ENCODE measurements at places on chromosomes 11 and 22. TPM values are rescaled to one million over a fixed set of nuclear protein-coding genes. Genes with fewer than 3 reads are reported as not detected.

- DNase-seq, result no peak
Observed at GRCh38 chr22:39928536-39929520, 27.9 kb downstream of the GRAP2 start.

DNA sequence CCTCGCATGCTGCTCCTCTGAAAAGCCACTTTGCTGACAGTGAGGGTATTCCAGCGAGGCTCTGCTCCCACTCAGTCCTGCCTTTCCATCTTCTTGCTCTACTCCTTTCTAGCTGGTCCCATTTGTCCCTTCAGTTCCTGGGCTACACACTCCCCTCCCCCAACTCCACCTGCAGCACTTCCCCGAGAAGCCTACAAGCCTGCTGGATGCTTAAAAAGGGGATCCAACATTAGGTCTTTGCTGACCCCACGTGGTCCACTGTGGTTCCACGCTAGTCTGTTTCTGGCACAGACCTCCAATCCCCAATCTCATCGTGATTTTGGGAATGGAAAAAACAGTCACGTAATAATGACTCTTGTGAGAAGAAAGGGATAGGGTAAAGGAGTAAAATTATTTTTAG, 121.6 kb upstream of the SNX19 start:
- DNase-seq, result no peak

GRCh38 chr11:16977136-16977993, 36.8 kb downstream of the PLEKHA7 start:
- DNase-seq, result no peak

GRCh38 chr22:47029244-47030074, 267.0 kb downstream of the TBC1D22A start:
- no peak for DNase-seq

DNA sequence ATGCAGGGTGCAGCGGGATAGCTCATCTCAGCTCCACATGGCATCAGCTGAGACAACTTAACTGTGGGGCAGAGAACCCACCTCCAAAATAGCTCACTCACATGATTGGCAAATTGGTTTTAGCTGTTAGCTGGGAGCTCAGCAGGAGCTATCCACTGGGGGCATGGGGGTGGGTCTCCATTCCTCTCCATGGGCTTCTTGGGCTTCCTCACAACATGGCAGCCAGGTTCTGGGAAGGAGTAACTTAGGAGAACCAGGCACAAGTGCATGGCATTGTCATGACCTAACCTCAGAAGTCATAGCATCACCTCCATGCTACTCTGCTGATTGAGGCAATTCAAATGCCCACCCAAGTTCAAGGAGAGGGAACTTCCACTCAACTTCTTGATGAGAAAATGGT, 85.5 kb downstream of the MN1 start:
- DNase-seq, result no peak

GRCh38 chr11:27213232-27213660, 149.8 kb downstream of the CCDC34 start:
- DNase-seq, result peak; percentile 96

OR6A2 gene
- 1.9 TPM for total RNA-seq

All from umbilical cord (tissue), 2 donors.